ENCODE measurements at places on chromosomes 2 and 18. TPM values are rescaled to one million over a fixed set of nuclear protein-coding genes. Genes with fewer than 3 reads are reported as not detected.

GRCh38 chr2:110871637-110872036, 139.3 kb downstream of the ACOXL start:
- H3K27ac ChIP-seq: no peak overlapping the region
- no peaks in the 10 kb centered on the region for H3K36me3 ChIP-seq
- peaks cover 45% of the 10 kb centered on the region for H3K4me1 ChIP-seq

The SPRED2 gene
- total RNA-seq: 55.4 TPM

DNA sequence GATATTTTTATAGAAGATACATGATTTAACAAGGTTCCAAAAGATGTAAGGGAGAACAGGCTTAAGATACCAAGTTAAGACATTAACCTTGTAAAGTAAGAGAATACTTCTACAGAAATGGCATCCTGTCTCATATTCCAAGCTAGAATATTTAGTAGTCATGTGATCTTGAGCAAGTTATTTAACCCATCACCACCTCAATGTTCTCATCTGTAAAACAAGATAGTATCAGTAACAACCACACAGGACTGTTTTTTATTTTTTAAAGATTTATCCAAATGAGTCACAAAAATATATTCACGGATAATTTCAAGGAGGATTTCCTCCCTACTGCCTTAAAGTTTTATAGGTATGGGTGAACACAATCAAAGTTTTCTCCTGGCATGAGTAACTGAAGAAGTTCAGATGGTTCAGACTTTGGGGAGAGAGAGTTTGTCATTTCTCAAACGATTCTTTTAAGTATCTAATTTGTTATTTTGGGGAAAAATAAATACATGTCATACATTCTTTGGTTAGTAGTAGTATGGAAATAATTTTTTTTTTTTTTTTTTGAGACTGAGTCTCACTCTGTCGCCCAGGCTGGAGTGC, 25.9 kb downstream of the ROCK1 start:
- no peak for DNase-seq
- no peak overlapping the region for H3K4me3 ChIP-seq
- H3K36me3 ChIP-seq: peaks cover 61% of the 10 kb centered on the region
- H3K27ac ChIP-seq: no peak overlapping the region
- no peaks in the 10 kb centered on the region for H3K27me3 ChIP-seq

DNA sequence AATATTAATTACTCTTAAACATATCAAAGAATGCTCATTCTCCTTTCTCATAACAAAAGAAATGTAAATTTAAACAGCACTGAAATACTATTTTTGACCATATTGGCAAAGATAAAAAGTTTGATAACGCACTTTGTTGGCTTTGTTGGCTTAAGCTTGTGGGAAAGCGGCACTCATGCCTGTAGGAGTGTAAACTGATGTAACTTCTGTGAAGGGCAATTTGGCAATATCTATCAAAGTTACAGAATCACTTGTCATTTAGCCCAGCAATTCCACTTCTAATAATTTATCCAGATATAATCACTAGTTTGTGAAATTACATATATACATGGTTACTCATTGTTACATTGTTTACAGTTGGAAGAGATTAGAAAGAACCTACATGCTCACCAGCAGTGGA, 311.8 kb upstream of the STON1 start:
- H3K27ac ChIP-seq: no peak overlapping the region
- no peaks in the 10 kb centered on the region for H3K27me3 ChIP-seq
- no peak overlapping the region for H3K4me3 ChIP-seq
- DNase-seq: no peak
- no peaks in the 10 kb centered on the region for H3K36me3 ChIP-seq

The SFT2D3 gene
- 18.8 TPM for total RNA-seq

DNA sequence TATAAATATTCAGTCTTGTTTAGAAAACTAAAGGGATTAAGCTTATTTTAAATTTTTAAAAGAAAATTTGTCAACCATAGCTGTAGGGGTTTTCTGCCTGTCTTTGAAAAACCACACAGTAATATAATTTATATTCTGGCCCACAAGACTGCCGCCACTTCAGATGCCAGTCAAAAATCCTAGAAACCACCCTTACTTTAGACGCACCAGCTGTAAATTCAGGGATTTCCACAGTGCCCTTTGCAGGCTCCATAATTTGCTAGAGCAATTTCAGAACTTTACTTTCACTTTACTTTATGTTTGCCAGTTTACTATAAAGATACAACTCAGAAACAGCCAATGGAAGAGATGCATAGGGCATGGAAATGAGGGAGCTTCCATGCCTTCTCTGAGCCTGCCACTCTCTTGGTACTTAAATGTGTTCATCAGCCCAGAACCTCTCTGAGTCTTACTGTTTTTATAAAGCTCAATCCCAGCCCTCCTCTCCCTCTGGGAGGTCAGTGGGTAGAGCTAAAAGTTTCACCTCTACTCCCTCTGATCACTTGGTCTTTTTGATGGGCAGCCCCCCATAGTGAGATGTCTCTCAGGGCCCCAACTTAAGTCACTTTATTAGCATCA, 63.3 kb downstream of the KYNU start:
- H3K4me1 ChIP-seq: no peaks in the 10 kb centered on the region
- no peak overlapping the region for H3K4me3 ChIP-seq
- no peak overlapping the region for H3K27ac ChIP-seq
- no peaks in the 10 kb centered on the region for H3K36me3 ChIP-seq

Data from neural crest cell (in vitro differentiated cells).